ENCODE measurements at places on chromosomes 7 and 10.

DNA sequence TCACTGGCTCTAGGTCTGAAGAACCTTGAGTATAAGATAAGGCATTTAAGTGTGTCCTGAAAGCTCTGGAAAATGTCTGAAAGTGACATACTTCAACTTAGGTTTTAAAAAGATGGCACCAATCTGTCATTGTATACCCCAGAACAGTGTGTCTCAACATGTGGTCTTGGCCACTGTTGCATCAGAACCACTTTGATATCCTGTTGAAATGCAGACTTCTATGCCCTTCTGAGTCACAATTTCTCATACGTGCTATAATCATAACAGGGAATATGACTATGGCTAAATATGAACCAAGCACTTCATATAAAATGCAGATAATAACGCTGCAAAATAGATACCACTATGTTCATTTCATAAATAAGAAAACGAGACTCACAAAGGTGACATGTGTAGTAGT lies 38.0 kb upstream of the GPAM start:
- no peak for DNase-seq

DNA sequence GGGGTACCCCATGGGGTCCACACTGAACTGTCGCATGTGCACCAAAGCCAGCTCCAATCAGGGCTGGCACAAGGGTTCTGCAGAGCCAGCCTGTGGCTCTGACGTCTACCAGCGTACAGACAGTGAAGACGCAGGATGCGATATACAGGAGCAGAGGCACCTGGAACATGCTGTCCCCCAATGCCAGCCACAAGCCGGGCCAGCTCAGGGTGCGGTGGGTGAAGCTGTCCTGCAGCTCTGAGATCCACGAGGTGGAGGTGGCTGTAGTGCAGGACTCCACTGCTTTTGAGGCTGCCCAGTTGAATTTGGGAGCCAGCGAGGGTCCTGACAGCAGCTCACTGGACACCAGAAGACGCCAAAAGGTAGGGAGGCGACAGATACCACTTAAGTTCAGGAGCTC lies 111.3 kb upstream of the PDSS1 start:
- no peak for DNase-seq

- DNase-seq = peak; percentile 6
Observed at GRCh38 chr7:69836702-69837101, 238.4 kb downstream of the AUTS2 start.

DNA sequence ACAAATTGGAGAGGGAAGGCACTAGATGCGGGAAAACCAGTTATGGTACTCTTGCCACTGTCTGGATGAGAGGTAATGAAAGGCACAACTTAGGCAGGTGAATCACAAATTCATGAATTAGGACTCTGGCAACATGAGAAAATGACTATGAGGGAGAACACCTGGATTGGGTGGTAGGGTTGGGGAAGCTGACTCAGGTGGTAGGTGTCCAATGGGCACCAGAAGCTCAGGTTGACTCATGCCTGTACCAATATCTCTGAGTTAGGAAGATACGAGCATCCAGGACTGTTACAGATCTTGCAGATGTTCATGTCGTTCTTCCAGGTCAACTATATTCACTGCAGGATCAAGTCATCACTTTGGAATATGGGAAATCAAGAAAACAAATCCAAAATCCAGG lies 56.7 kb downstream of the NPY start:
- no peak for DNase-seq

- no peak for DNase-seq
Observed at GRCh38 chr7:158782761-158783401, 46.4 kb downstream of the ESYT2 start.

DNA sequence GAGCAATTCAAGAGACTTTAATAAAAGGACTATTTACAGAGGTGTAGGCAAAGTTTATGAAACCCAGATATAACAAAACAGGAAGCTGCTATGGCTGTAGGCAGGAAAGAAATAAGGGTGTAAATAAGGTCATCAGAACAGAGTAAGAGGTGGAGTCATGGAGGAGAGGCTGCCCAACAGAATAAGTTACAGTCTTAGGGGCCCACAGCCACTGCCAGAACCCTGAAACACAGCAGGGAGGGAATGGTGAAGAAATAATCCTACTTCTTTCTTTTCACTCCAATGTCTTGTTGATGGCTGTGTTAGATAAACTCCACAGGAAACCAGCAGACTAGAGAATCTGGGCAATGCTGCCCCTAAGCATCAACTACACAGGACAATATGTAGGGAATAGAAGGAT lies 155.8 kb upstream of the TAC1 start:
- DNase-seq = no peak

DNA sequence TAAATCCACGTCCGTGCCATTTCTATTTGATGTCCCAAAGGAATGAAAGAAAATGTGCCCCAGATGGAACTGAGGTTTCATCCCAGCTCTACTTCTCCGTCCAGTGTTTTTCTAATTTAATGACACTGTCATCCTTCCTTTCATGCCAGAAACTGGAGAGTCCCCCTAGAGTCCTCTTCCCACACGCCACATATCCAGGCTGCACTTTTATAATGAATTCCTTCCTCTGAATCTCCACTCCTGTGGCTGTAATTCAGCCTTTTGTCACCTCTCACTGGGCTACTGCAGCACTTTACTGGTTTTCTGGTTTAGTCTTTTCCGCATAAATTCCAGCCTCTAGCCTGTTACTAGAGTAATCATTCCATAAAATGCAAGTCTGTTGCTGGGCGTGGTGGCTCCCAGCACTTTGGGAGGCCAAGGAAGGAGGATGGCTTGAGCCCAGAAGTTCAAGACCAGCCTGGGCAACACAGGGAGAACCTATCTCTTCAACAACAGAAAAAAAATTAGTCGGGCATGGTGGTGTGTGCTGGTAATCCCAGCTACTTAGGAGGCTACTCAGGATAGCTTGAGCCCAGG lies 142.6 kb upstream of the RHEB start:
- no peak for DNase-seq

GRCh38 chr7:151248346-151249033 lies at the start of gene SMARCD3:
TSS of gene SMARCD3 (minus strand) at chr7:151248694. CDS start at chr7:151248562, 132 bp downstream.
- DNase-seq = peak; percentile 69

DNA sequence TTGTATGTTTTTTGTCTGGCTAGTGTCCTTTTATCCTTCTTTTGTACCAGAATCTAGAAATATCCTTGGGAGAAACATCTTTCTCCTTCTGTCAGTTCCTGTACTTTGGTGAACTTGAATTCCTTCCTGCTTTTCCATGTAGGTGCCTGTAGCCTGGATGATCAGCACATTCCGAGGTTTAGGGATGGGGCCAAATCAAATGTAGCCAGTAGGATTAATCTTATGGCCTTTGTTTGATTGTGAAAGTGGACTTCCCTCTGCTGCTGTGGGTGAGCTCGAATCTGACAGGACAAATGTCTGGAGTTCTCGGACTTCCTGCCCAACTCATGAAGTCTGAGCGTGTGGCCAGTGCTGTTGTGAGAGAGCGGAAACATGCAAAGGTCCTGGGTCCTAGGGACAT lies 33.2 kb upstream of the NAMPT start:
- no peak for DNase-seq

GRCh38 chr10:35898716-35899440 lies 256.8 kb upstream of the FZD8 start:
- DNase-seq = no peak

GRCh38 chr7:27994639-27995038 lies 186.0 kb downstream of the JAZF1 start:
- DNase-seq = no peak

- DNase-seq = peak; percentile 43
Observed at GRCh38 chr7:113730309-113730955, 188.4 kb downstream of the PPP1R3A start.

GRCh38 chr10:91798649-91799611 lies 704 bp downstream of the TNKS2 start:
- DNase-seq = peak; percentile 84

GRCh38 chr10:63629363-63630084 lies 108.3 kb downstream of the REEP3 start:
- DNase-seq = peak; percentile 98

GRCh38 chr10:65787571-65787970 lies 1138.3 kb upstream of the LRRTM3 start:
- DNase-seq = no peak

DNA sequence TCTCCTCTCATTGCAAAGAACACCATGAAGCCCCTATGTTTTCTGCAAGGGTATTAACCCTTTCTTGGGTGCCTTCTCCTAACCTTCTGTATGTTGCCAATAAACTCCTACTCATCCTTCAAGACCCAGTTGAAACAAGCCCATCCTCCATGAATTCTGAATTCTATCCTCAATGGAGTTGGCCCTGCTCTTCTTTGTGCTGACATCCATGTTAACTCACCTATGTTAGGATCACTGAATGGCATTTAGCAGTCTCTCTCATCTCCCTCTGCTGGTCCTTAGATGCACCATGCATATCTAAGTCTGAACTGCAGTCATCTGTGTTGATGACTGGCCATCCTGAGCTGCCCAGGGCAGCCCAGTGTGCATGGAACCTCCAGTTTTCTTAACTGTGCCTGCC lies 129.8 kb downstream of the BUB3 start:
- no peak for DNase-seq

GRCh38 chr7:128914566-128915151 lies 4.2 kb upstream of the KCP start:
- DNase-seq = no peak

DNA sequence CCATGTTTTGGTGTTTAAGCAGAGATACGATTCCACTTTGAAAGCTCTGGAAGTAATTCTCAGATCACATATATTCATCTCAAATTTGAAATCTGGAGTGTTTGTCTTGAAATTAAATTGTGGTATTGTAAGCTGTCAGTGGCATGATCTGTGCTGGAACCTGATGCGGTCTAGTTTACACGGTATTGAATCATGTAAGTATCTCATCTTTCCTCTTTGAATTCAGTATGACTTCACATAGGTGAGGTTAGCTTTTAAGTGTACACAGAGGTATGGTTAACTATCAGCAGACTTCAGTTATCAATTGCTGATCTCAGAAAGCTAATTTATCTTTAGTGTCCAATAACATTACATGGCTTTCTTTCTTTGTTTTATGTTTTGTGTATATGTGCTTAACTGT lies 155.2 kb downstream of the MGMT start:
- no peak for DNase-seq

- no peak for DNase-seq
Observed at GRCh38 chr10:126262233-126262838, 125.9 kb downstream of the ADAM12 start.

DNA sequence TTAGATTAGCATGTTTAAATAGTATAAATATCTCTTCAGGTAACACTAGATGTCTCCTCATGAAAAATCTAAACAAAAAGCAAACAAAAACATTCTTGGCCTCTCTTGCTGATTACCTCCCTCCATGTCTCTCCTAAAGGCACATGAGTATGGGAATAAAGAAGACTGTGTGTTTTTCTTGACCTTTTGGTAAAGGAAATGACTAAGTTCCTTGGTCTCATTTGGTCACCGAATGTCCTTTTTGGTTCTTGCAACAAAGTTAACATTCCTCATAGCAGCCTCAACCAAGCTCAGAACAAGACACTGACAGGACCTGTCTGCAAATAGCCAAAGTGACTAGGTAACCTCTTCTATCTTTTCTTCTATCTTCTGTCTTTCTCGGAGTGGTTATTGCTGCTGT lies 35.5 kb downstream of the POM121L12 start:
- DNase-seq = no peak

- no peak for DNase-seq
Observed at GRCh38 chr7:149322737-149323136, 60.7 kb downstream of the ZNF783 start.

DNA sequence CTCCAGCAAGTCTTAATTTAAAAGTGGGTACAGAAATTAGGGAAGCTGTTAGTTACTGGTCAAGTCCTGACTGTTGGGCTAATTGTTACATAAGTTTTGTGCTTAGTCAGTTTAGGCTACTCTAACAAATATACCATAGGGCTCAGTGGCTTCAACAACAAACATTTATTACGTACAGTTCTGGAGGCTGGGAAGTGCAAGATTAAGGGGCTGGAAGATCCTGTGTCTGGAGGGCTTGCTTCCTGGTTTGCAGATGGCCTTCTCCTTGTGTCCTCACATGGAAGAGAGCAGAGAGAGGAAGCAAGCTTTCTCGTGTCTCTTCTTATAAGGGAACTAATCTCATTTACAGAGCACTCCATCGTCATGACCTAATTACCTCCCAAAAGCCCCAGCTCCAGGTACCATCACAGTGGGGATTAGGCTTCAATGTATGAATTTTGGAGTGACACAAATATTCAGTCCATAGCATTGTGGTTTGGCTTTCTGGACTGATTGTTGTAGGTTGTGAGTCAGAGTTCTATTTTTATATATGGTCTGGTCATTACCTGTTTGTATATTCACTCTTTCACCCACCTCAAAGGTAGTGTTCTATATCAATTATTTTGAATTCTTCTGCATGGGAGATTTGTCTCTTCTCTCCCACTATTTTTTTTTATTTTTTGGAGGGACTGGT lies 17.1 kb downstream of the ST7 start:
- DNase-seq = no peak

DNA sequence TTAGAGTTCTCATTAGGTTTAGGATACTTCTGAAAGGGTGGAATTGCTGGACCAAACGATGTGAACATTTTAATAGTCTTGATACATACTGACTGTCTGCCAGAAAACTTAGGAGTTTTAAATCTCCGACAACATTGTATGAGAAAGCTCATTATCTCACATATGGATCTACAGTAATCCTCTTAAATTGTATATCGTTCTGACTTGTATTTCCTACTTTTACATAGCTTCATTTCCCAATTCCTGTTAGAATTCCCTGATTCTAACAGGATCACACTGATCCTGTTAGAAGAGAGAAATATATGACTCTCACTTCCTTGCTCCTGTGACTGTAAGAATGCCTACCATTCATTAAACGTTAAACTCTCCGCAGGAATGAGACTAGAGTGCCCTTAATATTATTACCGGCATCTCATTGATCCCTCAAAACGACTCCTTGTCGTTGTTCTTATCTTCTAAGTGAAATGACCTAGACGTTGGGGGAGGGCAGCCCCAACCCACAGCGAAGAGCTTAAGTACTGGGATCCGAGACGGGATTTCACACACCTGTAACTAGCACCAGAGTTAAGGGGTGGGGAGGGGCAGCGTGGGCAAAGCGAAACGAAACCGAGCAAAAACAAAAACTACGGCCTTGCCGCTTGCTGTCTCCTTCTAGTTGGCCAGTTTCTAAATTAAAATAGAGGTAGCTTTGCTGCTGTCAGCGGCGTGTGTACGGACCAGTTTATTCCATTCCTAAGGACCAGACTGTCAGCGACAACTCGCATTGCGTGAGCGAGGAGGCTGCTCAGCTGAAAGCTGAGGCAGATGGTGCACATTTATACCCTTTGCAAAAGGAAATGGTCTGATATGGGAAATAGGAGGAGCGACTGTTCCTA lies 678 bp upstream of the TMEM106B start:
- no peak for DNase-seq

GRCh38 chr10:20978617-20979016 lies 81.5 kb upstream of the NEBL start:
- no peak for DNase-seq
